ENCODE measurements at places on chromosomes 16 and 17.
A peak's percentile ranks its signal among the peaks of the same experiment; 100 is the strongest.

- no peak for DNase-seq
Measured at GRCh38 chr17:44820631-44821212, 9.4 kb downstream of the GJC1 start.

- no peak for DNase-seq
Measured at GRCh38 chr17:31510308-31511194, 119.1 kb downstream of the RAB11FIP4 start.

DNA sequence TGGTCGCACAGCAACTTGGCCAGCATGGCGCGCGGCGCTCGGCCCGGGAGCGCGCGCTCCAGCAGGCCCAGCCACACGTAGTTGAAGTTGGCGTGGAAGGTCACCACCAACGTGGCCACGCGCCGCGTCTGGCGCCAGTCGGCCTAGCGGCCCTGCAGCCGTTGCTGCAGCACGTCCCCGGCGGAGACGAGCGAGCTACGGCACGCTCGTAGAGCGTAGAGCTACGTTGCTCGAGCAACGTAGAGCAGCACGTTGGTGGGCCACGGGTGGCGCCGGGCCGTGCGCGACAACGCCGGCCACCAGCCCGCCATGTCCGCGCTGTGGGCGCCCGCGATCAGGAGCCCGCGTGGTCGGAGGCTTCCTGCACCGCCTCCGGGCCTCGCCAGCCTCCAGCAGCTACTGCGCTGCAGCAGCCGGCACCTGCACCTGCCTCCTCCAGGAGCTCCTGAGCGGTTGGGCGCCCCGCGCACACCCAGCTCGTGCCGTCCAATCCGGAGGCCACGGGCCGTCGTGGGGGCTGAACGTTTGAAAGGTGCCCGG, 13.4 kb upstream of the SULT1A1 start:
- DNase-seq, result peak; percentile 20

- peak; percentile 100 for DNase-seq
Measured at GRCh38 chr16:54929090-54930004, 1.3 kb upstream of the IRX5 start.

DNA sequence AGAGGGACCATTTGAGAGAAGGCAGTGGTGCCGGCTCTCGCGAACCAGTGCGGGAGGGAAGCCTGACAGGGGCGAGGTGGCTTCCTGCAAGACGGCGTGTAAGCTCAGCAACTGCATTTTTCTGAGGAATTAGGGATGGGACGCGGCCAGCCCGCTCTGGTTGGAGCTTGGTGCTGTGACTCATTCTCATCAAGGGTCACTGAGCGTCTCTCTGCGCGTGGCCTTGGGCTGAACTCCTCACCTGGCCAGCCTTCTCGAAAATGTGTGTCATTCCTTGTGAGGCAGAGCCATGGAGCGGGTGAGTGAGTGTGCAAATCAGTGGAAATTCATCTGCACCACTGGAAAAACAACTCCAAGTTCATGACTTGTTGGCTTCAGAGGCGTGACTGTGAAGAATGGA, 52.8 kb downstream of the NTN1 start:
- DNase-seq, result no peak

DNA sequence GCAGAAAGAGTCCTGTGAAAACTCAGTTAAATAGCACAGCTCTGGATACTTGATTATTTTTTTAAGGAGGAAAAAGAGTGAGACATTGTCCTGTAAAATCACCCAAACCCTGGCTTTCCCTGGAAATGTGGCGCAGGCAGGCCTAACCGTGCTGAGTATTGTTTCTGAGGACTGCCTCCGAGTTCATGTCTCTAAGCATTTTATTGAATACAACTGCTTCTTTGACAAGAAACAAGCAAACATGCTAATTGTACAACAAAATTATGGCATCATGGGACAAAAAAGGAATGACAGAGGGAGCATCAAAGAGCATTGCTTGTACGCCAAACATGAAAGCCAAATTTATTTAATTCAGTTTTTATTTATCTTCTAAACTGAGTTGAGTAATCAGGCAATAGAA, 64.5 kb upstream of the HSBP1 start:
- no peak for DNase-seq

DNA sequence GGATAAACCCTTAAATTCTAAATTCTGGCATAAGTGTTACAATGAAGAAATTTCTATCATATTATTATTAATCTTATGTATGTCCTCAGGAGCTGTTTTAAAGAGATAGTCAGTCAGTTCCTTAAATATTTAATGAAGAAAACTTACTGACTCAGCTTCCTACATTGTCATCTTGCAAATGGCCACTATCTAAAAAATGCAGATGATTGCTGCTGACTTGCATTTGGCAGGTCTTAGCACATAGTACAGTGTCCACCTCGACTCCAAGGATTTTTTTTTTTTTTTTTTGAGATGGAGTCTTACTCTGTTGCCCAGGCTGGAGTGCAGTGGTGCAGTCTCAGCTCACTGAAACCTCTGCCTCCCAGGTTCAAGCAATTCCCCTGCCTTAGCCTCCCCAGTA, 55.1 kb upstream of the CORO6 start:
- DNase-seq, result no peak

DNA sequence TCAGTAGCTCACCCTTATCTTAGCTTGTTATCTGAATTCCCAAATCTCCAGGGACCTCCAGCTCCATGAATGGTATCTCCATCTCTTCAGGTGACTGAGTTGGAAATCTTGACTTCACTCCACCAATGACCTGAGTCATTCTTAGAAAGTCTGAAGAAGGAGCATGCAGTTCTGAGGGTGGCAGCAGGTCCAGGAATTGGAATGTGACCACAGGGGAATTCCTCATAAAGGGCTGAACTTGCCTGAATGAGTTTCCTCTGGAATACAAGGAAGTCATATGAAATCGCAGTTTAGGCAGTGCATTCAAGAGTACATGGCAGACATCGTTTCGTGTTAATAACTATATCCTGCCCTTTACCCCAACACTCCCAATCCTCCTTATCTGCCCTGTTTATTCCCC, 12.5 kb upstream of the PYY start:
- DNase-seq, result no peak

DNA sequence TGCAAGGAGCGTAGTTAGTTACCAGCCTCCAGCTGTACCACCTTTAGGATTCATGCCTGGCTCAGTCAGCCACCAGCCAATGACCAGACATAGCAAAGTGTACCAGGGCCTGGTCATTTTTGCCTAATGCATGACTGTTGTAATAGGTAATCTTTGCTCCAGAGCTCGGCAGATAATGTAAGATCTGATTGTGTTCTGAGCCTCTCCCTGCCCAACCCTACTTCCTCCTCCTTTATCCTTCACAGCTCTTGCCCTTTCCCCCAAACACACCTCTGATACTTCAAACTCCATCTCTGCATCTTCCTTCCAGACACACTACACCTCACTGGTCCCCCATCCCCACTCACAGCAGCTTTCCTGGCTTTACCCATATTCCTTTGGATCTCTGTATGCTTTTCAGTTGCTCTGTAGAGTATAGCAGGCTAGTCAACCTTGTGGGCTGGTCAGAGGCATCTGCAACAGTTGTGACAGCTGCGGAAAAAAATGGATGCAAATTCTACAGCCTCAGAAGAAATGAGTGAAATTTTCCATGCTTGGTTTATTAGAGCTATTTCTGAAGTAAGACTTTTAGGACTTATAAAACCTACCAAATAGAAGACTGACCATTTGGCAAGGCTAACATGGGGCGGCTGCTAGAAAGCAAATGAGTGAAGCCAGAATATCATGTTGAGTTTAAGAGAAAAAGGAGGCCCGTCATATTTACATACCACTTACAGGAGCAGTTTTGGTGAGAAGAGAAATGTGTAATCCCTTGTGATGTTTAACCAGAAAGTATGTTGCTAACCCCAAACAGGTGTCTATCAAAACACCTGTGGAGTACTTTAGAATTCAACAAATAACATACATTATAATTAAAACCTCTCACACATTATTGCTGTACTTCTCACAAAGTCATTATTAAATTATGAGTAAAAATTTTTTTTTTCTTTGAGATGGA, 19.9 kb upstream of the C16orf87 start:
- DNase-seq, result no peak

DNA sequence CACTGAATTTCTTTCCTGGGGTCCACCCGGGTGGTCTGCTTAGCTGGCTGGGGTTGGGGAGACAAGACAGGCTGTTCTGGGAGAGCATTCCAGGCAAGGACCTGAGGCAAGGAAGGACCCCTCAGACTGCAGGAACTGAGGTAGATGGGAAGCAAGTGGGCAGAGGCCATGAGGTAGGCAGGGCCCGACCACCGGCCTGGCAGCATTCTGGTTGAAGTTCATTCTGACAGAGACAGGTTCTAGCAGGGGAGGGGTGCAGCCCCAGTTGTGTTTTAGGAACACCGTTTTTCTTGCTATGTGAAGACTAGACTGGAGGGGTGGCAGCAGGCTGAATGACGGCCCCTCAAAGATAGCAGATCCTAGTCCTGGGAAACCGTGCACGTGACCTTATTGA, 17.5 kb downstream of the B9D1 start:
- no peak for DNase-seq

DNA sequence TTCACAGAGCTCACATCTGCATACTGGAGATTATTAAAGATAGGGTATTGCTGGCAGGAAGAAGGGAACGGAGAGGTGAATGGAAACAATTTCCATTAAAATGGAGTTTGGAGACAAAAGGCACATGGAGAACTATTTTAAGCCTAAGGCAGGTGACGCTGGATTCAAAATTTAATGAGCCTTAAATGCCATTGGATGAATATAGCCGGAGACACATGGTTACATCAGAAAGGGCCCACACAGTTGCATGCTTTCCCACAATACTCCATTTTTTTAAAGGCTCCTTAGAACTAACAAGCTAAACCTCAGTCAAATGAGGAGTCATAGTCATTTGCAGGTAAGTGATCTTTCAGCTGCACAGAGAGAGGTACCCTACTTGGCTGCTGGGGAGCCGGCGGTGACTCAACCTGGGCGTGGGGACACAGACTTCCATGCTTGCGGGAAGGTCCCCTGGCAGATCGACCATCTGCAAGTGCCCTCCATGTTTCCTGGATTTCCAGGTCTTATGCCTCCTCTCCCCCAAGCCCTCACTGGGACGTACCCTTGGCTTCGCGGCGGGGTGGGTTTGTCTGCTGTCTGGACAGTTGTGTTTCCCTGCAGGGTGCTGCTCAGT, 259.2 kb downstream of the CBLN1 start:
- no peak for DNase-seq

GRCh38 chr16:52526116-52526828, 20.7 kb downstream of the TOX3 start:
- DNase-seq, result no peak

DNA sequence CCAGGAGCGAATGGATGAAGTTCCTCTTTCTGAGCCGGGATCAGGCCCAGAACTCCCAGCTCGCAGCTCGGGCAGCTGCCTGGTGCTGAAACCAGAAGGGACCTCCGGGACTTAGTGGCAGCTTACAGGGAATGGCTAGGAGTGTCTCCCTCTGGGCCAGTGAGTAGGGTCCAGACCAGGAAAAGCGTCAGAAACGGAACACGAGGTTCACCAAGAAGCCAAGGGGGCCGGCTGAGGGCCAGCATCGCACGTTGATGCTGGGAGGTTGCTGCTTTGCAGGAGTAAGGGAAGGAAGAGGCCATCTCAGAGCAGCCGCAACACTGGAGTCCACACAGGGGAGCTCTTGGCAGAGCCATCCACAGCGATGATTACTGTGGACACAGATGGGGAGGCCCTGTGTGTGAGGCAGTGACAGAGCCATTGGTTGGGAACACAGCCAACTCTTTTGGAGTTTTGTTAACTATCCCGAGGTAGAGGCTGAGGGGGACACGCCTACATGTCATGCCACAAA, 74.0 kb upstream of the CREBBP start:
- DNase-seq, result no peak

DNA sequence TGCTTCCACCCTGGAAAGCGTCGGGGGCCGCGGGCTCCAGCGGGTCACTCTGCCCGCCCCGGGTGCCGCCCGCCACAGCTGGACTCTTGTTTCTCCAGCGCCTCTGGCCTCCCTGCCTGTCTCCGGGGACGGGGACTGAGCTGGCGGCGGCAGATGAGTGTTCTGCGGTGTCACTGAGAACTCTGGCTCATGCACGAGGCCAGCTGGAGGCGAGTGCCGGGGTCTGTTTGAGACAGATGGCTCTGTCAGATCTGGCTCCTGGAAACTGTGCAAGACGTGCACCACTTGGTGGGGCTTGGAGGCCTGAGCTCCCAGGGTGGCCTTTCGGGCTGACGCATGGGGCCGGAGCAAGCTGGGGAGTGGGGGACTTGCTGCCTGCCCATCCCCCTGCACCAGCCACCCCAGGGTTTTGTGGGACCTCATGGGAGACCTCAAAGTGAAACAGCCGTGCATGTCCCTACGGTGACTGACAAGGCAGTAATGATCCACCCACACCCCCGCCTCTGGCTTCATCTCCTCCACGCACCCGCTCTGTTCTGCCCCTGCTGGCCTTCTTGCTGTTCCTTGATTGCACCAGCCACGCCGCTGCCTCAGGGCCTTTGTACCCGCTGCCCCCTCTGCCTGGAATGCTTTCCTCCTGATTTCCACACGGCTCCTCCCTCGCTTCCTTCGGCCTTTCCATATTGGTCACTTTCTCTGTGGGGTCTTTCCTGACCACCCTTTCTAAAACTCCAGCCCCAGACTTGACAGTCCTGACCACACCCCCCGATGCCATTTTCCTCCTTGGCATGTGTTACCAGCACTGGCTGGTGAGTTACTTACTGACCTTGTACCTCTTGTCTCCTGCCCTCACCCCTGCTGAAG, 174.9 kb upstream of the CIBAR2 start:
- DNase-seq, result no peak

- no peak for DNase-seq
Measured at GRCh38 chr16:61763013-61763412, 273.2 kb downstream of the CDH8 start.

DNA sequence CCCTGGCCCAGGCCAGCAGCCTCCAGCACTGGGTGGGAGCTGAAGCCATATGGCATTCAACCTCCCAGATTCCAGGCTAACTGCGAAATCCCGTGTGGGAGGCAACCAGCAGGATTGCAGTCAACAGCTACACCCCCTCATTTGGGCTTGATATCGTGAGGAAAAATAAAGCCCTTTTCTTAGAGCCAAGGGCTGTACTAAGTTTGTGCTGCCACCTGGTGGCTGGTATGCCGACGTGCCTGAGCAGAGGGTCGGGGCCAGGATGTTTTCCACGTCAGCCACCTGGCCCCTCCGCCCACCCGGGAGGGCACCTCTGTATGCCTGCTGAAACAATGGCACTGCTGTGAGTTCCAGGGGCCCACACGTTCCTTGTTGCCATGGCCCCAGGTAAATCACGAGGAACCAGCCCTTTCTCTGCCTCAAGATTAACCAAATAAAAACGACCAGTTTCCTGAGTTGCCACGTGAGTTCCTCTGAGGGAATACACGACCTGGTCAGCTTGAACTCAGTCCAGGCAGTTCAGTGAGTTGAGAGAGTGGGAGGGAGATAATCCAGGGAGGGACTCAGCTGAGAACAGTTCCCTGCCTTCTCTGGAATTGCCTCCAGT, 9.0 kb downstream of the TMEM98 start:
- DNase-seq, result peak; percentile 54

- no peak for DNase-seq
Measured at GRCh38 chr17:55318715-55319487, 54.1 kb downstream of the HLF start.

DNA sequence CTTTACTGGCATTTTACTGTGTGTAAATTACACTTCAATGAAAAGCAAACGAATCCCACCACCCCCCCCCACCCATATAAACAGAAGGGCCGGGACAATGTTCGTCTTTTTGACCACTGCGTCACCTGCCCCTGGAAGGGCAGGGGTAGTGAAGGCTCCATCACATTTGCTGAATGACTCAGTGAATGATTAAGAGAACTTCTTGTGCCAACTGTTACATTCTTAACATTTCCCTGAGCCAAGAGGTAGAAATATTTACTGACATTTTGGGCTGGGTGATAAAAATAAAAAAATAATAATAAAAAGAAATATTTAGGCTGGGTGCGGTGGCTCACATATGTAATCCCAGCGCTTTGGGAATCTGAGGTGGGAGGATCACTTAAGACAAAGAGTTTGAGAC, 24.1 kb downstream of the C16orf96 start:
- no peak for DNase-seq
